ENCODE measurements at places on chromosomes 12 and 14.

DNA sequence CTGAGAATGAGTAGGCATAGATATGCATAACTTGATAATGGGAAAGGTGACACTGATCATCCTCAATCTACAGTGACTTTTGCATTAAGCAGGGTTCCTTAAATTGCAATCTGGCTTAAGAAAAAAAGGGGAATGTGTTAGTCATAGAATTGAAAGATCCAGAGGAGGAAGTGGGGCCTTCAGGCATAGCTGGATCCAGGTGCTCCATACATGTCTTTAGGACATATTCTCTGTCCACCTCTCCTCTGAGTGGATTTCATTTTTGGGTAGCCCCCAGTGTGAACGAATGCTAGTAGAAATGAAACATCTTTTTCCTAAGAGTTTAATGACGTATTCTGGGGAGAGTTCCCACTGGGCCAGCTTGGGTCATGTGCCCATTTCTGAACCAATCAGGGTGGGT, 27.6 kb downstream of the CCDC63 start:
- no peak for DNase-seq

DNA sequence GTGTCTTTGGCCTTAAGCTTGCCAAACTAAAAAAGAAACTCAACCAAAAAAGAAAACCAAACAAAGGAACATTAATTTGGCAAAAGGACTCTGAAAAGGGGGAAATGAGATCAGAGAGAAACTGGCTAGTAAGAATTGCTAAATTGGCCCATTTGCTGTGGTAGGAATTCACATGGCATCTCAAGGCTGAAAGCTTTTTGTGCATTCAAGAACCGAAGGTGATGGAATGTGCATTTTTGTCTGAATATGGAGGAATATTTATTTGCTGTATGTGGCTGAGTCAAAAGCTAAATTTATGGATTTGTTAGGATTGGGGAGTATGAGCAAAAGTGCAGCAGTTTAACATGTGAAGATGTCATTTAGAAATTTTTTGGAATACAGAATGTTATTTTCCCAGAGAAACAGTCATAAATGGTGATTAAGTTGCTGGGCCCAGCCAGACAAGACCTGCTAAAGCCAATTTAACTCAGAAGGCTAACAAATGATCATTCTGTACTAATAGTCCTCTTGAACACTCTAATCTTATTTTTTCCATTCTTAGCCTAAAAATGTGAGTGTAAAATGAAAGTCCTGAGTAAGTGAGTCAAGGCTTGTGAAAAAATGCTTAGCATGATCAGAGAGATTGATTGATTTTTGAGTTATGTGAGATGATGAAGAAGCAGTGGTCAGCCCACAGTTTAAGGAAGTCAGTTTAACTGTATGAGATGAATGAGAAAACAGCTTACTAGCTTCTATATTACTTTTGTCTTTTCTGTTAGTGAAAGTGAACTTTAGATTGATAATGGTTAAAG, 94.1 kb downstream of the ANO6 start:
- no peak for DNase-seq

GRCh38 chr14:73762375-73762822, 48.2 kb upstream of the PNMA1 start:
- DNase-seq, result no peak

- no peak for DNase-seq
Observed at GRCh38 chr12:94801745-94802144, 151.4 kb upstream of the TMCC3 start.

GRCh38 chr14:104979758-104980610, 1.8 kb upstream of the AHNAK2 start:
- no peak for DNase-seq

GRCh38 chr14:103121846-103122584, 1.2 kb upstream of the TNFAIP2 start:
- DNase-seq, result no peak

GRCh38 chr12:120314220-120314619, 12.1 kb downstream of the SIRT4 start:
- no peak for DNase-seq

GRCh38 chr12:69211160-69211559, 28.2 kb upstream of the CPSF6 start:
- no peak for DNase-seq

DNA sequence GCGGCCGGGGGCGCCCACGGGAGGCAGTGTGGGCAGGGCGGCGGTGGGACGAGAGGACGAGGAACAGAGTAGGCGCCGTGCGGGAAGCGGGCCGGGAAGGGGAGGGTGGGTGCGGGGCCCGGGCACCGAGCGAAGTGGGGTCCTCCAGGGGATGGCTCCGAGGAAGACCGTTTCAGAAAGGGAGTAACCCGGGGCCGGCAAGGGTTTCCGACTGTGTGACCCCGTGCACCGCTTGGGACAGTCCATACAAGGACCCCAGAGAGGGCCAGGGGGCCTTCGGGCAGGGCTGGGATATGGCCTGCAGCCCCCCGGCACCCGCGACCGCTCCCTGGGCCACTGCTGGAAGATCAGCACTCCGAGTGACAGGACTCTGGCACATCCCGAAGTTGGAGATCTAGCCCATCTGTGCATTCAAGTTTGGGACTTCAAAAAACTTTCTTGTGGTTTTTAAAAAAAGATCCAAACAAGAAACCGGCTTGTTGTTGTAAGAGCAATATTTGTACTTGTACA, 448 bp downstream of the TSPAN9 start:
- DNase-seq, result no peak

DNA sequence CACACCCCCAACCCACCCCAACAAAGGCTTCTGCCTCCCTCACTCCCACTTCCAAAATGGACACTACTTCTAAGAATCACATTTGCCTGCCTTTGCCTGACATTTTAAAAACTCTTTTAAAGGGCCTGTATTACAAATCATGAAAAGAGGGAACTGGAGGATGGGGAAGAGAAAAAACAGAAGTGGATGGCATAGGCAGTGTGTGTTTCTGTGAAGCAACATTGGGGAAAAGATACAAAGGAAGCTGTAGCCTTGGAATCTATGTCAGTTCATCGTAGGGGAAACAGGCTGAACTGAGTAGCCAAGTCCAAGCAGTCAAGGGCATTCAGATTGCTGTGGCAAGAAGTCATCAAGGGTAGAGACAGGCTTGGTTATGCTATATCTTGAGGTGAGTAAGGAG, 273.9 kb downstream of the BTG1 start:
- DNase-seq, result no peak

- DNase-seq, result peak; percentile 51
Observed at GRCh38 chr12:122031342-122032216, 9.9 kb downstream of the BCL7A start.

DNA sequence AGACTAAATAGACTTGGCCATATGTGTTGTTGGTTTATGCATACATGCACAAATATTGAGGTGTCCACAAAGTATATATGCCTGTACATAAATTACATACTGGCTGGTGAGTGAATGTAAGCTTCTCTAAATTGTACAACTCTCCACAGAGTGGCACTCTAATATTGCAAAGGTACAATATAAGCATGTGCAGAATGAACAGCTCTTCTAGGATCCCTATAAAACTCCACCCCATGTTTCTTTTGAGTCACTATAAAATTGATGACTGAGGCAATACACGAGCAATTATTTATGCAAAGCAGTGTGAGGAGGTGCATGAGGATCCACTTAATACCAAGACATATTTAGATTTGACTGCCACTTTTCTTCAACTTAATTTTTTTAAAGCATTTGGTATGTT, 172.2 kb downstream of the NAV3 start:
- no peak for DNase-seq

GRCh38 chr14:44339231-44339630, 167.9 kb downstream of the FSCB start:
- no peak for DNase-seq

- DNase-seq, result no peak
Observed at GRCh38 chr14:100192250-100192671, 32.8 kb upstream of the DEGS2 start.

- no peak for DNase-seq
Observed at GRCh38 chr14:101121508-101122139, 218.1 kb upstream of the RTL1 start.

GRCh38 chr12:57157588-57158173, 10.3 kb upstream of the LRP1-AS start:
- no peak for DNase-seq

- DNase-seq, result no peak
Observed at GRCh38 chr12:109387425-109388166, 39.9 kb downstream of the MYO1H start.

- DNase-seq, result no peak
Observed at GRCh38 chr12:66945189-66945817, 266.4 kb upstream of the GRIP1 start.

GRCh38 chr14:76639606-76640229, 121.5 kb upstream of the VASH1 start:
- no peak for DNase-seq

GRCh38 chr12:126337556-126338441, 1272.6 kb downstream of the AACS start:
- DNase-seq, result no peak

DNA sequence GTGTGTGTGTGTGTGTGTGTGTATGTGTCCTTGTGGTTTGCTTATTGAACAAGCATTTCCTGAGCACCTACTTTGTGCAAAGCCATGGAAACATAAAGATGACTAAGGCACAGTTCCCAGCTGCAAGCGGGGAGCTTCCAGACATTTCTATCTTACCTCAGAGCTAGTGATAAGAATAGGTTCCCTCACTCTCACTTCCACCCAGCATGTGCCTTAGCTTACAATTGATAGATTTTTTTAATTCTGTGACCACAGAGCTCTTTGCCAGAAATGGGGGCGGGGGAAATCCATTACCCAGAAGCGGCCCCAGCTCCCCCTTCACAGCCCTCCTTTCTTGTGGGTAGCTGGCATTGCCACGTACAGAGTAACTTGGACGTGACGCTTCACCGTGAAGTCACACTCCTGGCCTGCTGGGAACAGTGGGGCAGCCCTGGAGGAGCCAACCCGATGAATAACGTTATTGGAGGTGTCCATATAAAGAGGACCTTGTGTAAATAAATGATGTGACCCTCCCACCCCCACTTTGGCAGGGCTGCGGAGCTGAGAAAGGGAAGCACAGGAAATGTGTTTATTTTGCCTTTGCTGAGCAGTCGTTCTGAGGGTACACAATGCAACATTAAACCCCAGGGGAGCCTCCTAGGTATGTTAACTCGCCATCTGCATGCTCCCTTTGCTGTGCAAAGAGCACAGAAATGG, 238.9 kb downstream of the CHST11 start:
- peak; percentile 28 for DNase-seq

DNA sequence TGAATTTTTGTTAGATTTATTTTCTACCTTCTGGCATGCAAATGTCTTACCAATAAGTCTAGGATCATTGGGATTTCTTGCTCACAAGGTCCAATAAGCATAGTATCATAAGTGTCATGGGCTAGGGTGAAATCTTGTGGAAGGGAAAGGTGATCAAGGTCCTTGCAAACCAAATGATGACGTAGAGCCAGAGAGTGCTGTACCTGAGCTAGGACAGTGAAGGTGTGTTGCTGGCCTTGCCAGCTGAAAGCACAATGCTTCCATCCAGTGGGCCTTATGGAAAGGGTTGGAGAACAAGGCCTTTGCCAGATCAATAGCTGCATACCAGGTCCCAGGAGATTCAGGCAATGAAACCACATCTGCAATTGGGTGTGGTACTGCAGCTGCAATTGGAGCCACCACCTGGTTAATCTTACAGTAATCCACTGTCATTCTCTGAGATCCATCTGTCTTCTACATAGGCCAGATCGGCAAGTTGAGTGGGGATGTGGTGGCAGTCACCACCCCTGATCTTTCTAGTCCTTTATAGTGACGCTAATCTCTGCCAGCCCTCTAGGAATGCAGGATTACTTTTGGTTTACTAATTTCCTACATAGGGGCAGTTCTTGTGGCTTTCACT, 208.9 kb upstream of the MYL2 start:
- no peak for DNase-seq

DNA sequence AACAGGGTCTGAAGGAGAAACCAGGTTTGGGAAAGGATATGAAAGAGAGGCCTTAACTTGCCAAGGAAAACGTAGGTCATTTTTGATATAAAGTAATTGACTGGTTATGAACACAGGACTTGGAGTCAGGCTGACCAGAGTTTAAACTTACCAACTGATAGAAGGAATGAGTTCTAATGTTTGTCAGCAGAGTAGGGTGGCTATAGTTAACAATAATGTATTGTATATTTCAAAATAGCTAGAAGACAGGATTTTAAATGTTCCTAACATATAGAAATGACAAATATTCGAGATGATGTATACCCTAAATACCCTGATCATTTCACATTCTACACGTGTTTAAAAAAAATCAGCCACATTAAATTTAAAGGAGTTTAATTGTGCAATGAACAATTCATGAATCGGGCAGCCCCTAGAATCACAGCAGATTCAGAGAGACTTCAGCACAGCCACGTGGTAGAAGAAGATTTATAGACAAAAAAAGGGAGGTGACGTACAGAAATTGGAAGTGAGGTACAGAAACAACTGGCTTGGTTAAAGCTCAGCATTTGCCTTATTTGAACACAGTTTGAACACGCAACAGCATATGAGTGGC, 52.5 kb upstream of the PLEKHG7 start:
- no peak for DNase-seq

- DNase-seq, result no peak
Observed at GRCh38 chr12:46752396-46752795, 73.4 kb downstream of the SLC38A4 start.

DNA sequence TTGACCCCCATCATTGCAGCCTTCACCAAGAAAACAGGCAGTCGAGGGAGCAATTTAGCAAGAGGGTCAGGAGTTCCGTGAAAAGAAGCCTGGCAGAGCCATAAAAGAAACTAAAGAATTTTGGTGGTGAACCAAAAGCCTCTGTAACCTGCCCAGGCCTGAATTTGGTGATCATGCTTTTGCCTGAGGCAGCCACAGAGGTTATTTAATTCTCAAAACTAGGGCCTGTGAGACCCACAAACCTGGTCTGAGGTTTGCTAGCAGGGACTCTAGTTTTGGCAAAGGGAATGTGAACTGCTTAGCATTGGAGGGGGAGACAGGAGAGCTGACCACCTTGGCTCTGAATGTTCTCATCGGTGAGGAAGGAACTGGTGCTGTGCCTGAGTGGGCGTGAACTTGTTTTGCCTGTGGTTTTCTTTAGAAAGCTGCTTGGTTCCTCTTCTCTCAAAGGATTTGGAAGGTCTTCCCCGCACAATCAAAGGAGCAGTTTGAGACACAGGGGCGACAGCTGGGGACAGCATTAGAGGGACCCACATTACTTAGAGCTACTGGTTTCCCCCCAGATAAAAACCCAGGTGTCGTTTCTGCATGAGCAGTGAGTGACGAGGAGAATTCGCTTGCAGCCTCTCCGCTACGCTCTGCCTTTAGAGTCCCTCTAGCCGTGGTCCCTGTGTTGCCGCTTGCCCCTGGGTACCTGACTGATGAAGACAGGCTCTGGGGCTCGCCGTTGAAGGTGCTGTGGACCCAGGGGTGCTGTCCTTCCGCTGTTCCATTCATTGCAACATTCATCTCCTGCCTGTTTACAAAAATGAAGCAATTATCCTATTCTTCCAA, 12.6 kb upstream of the WNT5B start:
- no peak for DNase-seq
